Fibroblast of skin of scalp (primary cell): ENCODE measurements at places on chromosomes 6 and 20.

GRCh38 chr6:35475573-35475972 is 7.4 kb downstream of the RPL10A start:
- no peak for DNase-seq

DNA sequence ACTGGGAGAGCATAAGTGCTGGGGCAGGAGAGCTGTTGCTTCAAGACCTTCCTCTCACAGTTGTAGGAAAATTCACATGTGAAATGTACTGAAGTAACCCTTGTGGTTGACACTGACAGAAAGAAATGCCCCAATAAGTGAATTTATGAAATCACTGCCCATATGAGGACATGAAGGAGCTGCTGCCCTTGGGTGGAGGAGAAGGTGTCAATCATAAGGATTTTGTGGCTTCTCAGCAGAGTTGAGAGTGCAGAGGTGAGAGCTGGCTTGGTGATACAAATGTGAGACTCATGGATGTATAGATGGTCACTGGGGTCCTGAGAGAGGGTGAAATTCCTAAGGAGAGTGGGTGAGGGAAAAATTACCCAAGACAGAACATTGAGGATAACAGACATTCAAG is 33.9 kb upstream of the CMTR1 start:
- no peak for DNase-seq

DNA sequence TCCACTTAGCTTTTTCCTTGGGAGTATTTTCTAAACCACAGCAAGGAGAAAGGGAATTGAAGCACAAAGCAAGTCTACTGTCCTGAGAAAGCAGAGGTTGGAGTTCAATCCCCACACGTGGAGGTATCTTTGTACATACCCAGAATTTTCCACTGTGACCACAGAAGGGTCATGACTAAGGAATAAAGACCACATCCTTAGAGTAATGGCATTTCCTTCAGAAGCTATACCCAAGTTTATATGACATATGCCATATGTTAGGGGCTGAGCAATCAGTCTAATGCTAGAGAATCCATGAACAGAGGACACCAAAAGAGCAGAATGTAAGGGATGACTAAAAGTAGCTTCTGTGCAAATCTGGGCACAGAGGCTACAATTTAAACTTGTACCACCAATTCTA is 46.4 kb downstream of the ATG5 start:
- DNase-seq: peak; percentile 82

DNA sequence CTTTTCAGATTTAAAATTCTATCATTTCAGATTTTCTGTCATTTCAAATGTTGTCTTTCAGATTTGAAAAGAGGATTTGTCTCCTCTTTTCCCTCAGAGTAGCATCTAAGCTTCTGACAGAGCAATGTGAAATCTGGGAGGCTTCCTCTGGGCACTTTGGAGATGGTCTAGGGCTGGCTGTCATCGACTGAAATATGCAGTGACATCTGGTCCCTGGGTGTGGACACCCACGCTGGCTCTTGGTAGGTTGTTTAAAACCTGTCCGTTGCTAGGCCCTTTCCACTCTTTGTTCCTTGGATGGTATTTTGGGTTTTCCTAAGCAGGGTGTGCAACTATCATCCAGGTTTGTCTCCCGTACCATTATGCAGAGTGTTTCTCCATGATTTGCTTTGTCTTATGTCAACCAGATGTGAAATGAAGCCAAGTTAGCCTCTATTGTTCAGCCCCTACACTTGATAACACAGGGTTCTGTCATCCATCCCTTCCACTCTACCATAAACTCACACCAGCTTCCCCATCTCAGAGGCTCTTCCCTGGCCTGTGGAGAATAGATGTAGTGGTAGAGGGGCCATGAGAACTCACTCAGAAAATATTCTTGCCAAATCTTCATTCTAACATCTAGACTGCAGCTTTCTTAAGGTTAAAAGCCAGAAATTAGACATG is 5.0 kb upstream of the VIP start:
- no peak for DNase-seq

DNA sequence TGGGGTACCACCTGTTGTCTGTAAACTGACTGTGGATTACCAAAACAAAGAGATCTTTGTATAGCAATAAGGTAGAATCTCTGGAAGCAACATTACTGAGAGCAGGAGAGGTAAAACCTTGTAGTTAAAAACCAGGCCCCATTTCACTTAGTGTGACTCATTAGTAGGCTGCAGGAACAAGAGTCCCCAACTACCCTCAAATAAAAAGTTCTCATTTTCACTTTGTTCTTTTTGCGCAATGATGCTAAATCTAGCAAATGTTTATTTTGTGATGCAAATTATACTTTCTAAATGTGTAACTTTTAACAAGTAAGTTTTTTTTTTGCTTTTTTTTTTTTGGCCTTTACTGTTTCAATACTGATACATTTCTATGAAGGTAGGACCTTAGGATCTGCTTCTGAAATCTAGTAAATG is 67.1 kb downstream of the ESF1 start:
- no peak for DNase-seq

DNA sequence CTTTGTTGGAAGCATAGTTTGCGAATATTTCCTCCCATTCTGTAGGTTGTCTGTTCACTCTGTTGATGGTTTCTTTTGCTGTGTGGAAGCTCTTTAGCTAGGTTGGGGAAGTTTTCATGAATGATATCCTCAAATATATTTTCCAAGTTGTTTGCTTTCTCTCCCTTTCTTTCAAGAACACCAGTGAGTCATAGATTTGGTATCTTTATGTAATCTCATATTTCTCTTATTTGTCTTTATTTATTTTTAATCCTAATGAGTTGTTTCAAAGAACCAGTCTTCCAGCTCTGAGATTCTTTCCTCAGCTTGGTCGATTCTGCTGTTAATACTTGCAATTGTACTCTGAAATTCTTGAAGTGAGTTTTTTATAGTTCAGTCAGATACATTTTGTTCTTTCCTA is 628.0 kb upstream of the ID4 start:
- peak; percentile 1 for DNase-seq

DNA sequence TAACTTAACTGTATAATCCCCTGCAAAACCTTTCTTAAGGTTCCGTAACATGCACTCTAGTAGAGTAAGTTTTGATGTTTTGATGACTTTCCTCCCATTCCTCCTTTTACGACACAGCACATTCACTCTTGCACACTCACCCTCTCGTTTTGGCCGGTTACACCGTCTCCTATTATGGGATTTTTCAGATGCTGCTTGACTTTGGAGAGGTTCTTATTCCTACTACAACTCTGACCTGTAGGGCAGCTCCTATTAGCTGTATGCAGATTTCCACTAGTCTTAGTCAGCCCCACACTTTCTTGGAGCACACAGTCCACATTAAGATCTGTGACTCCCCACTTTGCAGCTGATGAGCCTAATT is 223.7 kb upstream of the SYNCRIP start:
- peak; percentile 2 for DNase-seq

GRCh38 chr20:44065401-44066340 is 121.3 kb downstream of the JPH2 start:
- DNase-seq: no peak

GRCh38 chr6:83352424-83353061 is 78.3 kb downstream of the ME1 start:
- no peak for DNase-seq

- DNase-seq: no peak
Measured at GRCh38 chr6:47129129-47129528, 87.0 kb upstream of the ADGRF1 start.

DNA sequence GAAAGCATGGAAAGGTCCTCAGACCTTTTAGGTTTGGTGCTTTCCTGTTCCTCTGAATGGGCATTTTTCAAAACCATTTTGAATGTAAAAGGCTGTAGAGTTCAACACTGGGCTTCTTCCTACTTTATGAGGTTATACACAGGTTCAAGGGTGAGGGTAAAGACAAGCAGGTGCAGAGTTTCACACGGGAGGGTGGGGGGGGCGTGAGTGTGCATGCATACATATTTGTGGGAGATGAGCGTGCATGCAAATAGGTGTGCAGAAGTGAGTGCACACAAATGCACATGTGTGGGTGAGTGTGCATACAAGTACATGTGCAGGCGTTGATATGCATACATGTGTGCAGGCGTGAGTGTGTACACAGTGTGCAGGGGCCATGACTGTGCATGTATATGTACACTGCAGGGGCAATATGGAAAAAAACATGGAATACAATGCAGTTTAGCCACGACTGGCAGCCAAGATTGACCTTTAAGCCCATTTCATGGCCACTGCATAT is 183.1 kb downstream of the GMPR start:
- DNase-seq: no peak
